Fibroblast of skin of left quadriceps (primary cell): ENCODE measurements at places on chromosomes 3 and 15.

DNA sequence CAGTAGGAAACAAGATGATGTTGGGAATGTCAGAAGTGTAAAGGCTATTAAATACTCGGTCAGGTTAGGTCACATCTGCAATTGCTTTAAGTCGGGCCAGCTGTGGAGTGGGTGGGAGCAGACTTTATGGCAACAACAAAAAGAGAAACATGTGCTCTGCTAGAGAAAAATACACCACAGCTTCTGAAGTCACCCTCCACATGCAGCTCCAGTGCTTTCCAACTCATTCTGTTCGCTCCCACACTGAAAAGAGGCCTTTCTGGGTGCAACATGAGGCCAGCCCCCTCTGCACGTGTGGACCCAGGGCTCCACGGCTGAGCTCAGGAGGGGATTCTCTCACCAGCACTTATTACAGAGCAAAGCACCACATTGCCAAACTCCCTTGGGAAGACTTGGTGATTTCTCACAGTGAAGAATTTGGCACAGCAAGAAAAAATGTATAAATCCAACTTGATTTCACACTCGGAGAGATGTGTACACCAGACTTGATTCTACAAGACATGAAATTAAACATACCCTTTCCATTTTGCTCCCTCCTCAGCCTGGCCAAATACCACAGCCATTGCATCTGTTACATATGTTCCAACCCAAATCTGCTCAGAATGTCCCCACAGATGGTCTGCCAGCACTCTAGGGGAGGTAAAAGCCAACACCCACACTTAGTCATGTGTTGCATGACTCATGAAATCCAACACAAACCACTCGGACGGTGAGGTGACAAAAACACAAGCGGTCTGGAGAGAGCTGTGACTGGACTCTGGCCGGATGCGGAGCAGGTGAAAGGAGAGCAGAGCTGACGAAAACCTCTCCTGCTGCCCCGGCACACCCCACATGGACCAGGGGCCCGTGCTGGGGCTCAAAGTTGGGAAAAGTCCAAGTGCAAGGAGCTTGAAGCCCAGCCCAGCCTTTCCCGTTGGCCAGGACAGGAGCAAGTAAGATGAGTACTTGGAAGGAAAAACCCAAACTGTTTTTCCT, 74.6 kb downstream of the ITGB5 start:
- peak; percentile 90 for DNase-seq

DNA sequence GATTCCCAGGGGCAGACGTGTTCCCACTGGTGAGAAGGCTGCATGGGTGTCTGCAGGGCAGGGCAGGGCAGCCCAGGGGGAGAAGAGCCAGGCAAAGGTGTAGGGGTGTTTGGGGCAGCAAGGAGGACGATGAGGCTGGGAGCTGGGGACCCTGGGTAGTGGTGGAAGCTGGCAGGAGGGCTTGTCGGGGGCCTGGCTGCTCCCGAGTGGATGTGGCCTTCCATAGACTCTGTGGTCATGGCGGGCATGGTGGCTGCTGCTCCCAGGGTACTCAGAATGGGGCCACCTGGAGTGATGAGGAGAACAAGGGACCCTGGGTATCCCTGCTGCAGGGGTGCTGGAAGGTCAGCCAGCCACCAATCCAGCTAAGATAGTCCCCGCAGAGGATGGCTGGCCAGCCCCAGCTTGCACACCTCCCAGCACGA, 107.5 kb downstream of the WNT7A start:
- no peak for DNase-seq

DNA sequence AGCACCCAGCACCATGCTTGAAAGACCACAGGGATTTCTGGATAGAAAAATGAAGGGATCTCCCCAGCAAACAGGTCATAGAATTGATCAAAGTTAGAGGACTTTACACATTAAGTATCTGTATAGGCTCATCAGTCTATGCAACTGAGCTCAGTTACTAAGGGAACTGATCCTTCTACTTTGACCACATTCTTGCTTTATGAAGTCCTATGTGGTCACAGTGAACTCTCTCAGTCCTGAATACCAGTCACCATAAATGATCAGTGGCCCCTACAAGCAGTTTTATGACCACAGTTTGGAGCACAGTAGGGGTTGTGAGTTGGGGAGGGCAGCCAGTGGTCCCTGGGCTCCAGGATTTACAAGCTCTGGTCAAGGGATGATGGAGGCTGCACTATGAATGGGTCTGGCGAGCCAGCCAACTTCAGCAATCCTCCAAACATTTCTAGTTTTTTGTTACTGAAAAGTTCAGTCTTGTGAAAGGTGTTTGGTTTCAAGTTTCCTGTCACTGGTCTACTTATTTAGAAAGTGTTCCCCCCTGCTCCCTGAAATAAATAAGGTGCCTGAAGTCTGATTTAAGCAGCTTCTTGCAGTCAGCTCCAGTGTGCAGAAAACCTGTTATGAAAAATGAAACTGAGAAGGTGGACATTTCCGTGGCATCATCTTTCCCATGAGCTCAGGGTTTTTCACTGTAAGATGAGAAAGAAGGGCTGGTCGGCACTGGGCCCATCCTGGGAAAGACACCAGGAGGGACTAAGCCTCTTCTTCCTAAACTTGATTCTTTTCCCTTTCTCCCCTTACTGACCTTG, 75.5 kb downstream of the DAPK2 start:
- DNase-seq = no peak

DNA sequence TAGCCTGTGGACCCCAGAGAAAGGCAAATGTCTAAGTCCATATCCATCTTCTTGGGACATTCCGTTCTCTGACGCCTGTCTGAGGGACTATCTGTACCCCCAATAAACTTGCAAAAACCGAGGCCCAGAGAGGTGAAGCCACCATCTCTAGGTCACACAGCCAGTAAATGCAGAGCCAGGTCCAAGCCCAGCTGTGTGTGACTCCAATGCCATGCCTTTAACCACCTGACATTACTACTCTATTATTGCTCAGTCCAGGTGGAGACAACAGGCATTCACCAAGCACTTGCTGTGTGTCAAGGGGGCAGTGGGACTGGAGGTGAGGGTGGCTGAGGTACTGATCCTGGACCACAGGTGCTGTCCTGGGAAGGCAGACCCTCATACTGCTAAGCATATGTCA, 25.4 kb downstream of the CYP8B1 start:
- DNase-seq = no peak

DNA sequence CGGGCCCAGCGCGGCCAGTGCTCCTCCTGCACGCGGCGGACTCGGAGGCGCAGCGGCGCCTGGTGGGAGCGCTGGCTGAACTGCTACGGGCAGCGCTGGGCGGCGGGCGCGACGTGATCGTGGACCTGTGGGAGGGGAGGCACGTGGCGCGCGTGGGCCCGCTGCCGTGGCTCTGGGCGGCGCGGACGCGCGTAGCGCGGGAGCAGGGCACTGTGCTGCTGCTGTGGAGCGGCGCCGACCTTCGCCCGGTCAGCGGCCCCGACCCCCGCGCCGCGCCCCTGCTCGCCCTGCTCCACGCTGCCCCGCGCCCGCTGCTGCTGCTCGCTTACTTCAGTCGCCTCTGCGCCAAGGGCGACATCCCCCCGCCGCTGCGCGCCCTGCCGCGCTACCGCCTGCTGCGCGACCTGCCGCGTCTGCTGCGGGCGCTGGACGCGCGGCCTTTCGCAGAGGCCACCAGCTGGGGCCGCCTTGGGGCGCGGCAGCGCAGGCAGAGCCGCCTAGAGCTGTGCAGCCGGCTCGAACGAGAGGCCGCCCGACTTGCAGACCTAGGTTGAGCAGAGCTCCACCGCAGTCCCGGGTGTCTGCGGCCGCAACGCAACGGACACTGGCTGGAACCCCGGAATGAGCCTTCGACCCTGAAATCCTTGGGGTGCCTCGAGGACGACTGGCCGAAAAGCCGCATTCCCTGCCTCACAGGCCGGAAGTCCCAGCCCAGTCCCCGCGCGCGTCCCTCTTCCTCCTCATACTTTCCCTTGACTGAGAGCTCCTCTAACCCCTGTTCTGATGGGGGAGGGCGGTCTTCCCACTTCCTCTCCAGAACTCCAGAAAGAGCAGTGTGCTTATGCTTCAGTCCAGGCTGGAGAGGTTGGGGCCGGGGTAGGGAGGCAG, 1.4 kb upstream of the IL17RC start:
- no peak for DNase-seq

DNA sequence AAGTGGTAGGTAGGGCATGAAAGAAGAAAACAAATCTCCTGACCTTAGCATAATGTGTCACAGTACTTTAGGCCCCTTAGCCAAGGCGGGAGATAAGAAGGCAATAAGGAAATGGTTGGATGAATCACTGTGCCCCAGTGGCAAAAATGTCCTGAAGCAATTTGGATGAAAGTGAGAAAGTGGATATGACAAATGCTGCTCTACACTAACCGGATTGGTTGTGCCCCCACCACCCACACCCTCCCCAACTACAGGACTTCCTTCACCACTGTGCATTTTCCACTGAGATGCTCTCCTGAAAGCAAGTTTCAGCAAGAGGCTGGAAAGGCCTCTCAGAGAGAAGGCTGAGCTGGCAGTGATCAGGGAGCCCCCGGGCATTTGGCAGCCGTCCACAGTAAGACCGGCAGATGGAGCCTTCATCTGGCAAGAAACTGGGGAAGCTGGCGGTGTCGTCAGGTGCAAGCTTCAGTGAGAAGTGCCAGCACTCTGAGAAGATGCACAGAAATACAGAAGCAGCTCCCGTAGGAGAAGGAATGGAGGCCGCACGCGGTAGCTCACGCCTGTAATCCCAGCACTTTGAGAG, 63.8 kb downstream of the ATP1B3 start:
- DNase-seq = no peak

DNA sequence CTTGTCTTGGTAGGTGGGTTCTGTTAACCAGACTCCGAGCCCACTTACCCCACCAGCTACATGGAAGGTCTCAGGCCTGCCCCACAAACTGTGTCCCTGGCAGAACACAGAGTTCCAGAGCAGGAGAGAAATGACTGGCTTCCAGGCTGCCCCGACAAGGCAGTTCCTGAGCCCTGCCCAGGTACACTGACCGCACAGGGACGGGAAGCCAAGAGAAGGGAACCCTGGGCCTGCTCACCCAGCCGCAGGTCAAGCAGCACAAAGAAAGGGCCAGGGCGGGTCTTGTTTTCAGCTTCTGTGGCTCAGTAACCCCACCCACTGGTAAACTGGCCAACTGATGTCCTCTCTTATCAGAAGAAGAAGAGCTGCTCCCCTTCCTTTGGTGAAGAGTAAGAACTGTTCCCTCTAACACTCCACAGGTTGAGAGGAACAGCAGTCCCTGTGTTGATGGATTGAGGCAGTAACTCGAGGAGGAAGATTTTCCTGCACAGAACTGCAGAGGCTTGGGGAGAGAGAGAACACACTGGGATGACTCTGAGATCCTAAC, 68.4 kb downstream of the CRTC3 start:
- DNase-seq = no peak

- DNase-seq = peak; percentile 58
These were observed 103.2 kb downstream of the PPP2R3A start for GRCh38 chr3:136068708-136069107.

DNA sequence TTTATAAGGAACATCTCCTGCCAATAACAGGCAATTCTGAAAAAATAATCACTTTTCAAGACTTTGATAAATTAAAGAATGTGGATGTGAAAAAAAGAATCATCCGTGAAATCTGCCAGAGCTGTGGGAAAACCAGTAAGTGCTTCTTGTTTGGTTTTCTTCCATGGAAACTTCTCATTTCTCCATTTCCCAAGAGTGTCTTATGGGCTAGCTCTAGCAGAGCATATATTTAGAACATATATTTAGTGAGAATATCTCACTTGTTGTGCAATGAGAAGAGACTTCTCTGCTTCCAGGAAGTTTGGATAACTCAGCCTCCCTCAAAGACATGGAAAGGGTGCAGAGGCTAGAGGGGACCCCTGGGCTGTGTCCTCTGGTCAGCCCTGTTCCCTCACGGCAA, 49.9 kb downstream of the COL6A5 start:
- DNase-seq = no peak

- no peak for DNase-seq
These were observed 187.8 kb downstream of the UBE3A start for GRCh38 chr15:25250906-25251622.

- DNase-seq = no peak
These were observed 61.7 kb upstream of the CDIN1 start for GRCh38 chr15:36517758-36518157.

DNA sequence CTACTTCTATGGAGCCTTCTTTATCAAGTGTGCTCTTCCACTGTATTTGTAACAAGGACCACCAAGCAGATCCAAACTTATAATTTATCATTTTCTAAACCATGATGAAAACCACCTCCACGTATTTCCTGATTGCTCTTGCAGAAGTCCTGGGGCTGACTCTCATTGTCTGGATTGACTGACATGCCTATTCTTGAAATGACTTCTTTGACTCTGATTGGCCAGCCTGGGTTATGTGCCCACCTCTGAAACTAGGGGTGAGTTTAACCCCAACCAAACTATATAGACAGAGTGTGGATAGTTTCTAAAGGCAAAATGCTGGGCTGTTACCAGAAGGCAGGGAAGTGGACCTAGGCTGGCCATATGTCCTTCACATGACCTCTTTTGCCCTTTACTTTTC, 12.7 kb downstream of the TMPRSS7 start:
- DNase-seq = no peak

GRCh38 chr3:150447084-150447483, 39.0 kb downstream of the TSC22D2 start:
- DNase-seq = no peak
